ENCODE measurements at places on chromosomes 6 and 20. TPM values are rescaled to one million over a fixed set of nuclear protein-coding genes. Genes with fewer than 3 reads are reported as not detected.

ME1 gene
- total RNA-seq, result 55.0 TPM

DNA sequence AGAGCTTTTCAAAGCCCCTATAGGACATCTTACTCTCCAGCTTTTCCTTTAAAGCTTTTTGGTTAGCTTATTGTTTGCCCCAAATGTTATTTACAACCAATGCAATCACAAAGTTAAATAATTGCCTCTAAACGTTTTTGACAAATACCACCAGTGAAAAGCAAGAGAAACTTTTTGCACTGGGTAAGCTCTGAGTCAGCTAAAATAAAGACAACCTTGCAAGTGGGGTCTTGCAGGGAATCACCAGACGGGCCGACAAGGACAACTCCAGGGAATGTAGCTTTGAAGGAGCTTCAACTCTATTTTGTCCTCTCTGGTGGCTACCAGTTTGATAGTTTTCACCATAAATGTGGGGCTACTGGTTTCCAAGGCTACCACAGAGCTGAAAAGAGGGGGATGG is 14.7 kb upstream of the PSMF1 start:
- DNase-seq, result no peak

- no peak for DNase-seq
These were observed 62.0 kb upstream of the SMIM29 start for GRCh38 chr6:34310817-34311216.

DNA sequence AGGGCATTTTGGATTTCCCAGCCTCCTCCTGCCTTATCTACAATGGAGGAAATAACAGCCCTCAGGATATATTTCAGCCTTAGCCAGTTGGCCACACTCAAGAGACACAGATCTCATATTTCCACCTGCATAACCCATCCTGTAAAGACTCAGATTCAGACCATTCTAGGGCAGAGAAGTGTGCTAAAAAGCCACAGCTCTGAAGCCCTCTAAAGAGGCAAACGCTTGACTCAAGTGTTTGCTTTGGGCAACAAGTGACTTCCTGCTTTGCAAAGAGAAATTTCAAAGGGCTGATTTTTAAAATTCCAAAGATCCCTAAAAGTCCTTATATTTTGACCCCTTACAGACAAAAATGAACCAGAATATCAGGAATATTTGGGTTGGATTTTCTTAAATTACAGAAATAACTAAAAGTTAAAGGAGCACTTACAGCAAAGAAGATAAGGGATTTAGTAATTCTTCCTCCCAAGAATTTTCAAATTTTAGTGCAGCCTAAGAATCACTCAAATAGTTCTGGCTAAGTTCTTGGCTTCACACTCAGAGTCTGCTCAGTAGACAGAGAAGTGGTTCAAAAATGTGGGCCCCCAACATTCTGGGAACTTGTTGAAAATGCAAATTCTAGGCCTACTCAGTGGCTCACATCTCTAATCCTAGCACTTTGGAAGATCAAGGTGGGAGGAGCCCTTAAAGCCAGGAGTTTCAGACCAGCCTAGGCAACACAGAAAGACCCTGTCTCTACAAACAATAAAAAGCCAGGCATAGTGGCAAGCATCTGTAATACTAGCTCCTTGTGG is 18.9 kb upstream of the ADGRF5 start:
- DNase-seq, result no peak

ERMARD gene
- total RNA-seq, result 20.0 TPM

DNA sequence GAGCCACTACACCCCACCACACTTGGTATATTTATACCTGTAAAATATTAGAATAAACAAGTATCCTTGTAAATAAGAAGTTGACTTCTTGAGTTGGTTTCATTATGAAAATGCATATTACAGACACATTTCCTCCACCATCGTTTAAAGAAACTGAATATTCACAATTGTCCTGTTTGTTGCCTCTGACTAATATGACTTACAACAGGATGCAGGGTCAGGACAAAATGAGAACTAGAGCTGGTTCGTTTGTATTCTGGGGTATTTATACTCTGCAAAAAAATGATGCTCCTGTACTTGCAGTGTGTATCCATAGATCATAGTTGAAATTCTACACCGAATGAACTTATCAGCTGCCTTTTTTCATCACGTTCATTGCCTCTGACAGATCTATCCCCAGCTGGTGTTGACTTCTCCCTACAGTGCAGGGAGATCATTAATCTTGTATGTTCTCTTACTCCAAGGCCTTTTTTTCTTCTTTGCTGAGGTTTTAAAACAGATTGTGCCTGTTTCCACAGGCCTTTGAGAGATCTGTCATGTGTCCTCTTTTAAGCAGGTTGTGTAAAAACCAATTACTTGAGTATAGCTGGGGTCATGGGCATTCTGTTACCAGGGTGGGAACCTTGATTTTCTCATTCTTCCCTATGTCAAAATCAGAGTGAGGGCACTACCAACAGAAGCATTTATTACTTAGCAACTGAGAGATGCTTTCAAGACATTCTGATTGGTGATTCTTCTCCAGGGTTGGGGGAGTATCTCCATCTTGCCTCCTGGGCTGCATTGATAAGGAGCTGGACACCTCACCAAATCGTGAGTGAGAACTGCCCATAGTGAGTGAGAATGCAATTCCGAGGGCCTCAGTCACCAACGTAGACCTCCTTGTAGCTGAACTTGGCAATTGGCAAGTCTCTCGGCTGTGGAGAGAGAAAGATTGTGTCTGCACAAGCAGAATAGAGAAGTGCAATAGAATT is 78.8 kb upstream of the CD83 start:
- no peak for DNase-seq

DNA sequence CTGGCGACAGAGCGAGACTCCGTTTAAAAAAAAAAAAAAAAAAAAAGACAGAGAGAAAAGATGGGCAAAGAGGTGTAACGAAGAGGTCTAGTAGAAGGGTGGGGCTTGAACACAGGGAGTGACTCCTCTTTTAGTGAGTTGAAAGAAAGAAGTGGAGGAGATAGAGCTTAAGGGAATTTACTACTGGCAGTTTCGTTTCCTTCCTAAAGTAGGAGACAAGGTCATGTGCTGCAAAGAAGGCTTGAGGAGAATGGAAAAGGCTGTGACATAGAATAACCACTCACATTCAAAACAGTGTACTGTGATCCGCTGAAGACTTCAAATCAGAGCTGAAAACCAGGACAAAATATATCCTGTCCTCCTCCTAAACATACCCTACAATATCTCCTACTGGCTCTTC is 63.8 kb upstream of the EIF2S2 start:
- no peak for DNase-seq

- DNase-seq, result no peak
These were observed 34.7 kb downstream of the VEGFA start for GRCh38 chr6:43804550-43805223.

- DNase-seq, result no peak
These were observed 616.7 kb downstream of the PHF3 start for GRCh38 chr6:64252256-64252655.

GRCh38 chr20:36775196-36775595 is 1.6 kb upstream of the DSN1 start:
- no peak for DNase-seq

SLC24A3 gene
- 6.2 TPM for total RNA-seq

- no peak for DNase-seq
These were observed 110.0 kb upstream of the KCNK16 start for GRCh38 chr6:39432330-39433025.

- no peak for DNase-seq
These were observed at the start of gene SYNE1 for GRCh38 chr6:152637296-152638047. Gene SYNE1 (minus strand): TSS chr6:152637362. CDS start chr6:152628331, 9,031 bp downstream.

GRCh38 chr20:50673466-50674137 is 17.7 kb downstream of the RIPOR3 start:
- no peak for DNase-seq

DNA sequence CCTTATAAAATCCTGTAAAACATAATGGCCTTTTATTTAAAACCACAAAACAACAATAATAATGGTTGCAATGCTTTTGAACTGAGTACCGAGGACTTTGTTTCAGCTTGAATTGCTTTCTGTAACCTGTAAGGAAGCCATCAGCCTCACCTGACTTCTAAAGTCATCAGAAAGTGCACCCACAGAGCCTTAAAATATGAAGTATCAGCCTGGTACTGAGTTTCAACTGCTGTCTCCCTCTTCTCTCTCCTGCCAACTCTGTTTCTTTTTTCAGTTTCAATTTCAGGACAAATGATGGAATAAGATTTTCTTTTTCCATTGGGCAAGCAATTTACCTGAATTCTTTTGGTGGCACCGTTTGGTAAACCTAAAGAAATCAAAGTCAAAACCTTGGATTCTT is 119.4 kb downstream of the PHACTR1 start:
- DNase-seq, result no peak

DNA sequence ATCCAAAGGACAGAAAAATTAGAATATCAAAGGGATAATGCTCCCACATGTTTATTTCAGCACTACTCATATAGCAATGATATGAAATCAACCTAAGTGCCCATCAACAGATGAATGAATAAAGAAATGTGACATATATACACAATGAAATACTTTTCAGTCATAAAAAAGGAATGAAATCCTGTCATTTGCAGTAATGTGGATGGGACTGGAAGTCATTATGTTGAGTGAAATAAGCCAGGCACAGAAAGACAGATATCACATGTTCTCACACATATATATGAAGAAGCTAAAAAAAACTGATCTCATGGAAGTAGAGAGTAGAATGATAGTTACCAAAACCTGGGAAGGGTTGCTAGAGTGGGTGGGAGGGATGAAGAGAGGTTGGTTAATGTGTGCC is 135.7 kb downstream of the IBTK start:
- no peak for DNase-seq

DNA sequence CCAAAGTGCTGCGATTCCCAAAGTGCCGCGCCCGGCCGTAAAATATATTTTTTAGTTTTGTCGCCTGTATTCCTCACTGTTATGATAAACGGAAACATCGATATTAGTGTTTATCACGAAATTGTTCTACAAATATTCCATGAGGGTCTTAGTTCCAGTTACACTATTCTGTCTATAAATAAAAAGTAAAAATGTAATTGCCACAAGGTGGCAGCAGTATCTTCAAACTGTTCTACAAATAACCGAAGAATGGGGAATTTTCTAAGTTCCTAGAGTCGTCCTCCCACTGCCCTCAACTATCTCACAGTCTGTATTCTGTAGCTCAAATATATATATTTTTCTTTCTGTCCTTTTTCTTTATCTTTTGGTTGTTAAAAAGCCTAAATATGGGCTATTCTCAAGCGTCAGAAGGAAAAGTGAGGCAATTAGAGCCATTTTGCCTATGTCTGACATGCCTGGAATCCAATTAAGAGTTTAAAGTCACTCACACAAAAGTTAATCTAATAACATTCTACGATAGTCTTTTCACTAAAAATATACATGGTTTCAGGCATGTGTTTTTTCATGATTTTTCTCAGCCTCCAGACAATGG is 14.2 kb upstream of the FAM162B start:
- DNase-seq, result no peak

HFE gene
- total RNA-seq, result 4.2 TPM

GRCh38 chr6:136347847-136348246 is 58.2 kb upstream of the BCLAF1 start:
- peak; percentile 58 for DNase-seq

DNA sequence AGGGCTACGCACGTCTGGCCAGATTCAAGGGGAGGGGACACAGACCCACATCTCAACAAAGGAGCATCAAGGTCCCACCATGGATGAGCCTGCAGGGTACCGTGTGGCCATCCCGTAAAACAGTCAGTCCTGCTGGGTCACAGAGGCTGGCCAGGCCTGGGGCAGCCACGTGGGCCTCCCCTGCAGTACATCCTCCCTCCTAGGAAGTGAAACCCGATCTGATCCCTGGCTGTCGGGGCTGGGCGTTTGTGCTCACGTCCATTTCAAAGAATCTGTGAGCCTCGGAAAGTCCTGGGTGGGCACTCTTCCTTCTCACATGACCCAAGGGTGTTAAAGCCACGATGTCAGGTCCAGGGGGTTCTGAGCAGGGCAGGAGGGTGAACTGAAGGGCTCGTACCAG is 14.3 kb downstream of the SULF2 start:
- no peak for DNase-seq

DNA sequence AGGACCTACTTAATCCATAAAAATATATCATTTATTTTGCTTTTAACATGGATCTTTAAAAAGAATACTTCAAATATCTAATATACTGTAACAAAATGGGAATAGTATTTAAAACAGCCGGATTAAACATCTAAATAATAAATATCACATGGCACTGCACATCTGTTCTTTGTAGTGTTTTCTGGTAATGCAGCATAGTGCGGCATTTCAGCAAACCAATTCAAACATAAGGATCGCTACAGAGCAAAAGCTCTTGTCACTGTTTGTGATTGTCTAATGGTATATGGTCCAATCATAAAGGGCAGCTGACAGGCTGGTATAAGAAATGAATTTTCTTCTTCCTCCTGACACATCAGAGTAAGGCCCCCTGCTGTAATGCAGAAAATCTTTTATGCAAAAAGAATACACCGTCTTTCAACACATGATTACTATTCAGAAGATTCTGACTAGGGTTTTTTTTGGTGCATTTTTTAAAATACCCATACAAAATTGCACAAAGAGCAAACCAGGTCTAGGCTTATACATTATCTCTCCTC is 40.0 kb upstream of the POU3F2 start:
- no peak for DNase-seq

GRCh38 chr6:144277605-144278227 is 7.4 kb upstream of the UTRN start:
- DNase-seq, result no peak

TTBK1 gene
- not detected for total RNA-seq

ZFP57 gene
- 4.8 TPM for total RNA-seq

DNA sequence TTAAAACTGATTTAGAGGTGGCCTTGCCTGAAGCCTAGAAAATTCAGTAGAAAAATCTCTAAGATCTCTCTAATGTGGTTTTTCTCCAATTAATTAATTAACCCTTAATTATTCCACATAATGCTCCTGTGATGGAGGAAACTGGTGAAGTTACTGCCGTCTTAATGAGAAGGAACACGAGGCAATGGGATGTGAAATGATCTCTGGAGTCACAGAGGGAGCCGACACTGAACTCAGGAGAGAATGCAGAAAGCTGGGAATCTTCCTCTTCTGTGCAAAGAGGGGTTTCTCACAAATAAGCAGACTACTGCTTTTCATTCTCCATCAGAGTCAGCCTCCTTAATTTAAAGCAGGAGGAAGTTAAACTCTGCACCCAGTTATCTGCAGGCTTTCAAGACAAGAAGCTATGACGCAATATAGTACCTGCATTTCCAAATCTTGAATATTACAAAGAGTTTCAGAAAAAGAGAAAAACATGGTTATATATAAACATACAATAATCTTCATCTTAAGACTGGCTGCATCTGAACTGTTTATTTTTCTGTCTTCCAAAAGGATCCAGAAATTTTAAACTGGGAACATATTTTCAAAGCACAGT is 18.1 kb upstream of the SNRPB2 start:
- no peak for DNase-seq

All from lower leg skin (tissue), 4 donors.